H1 (cell line): ENCODE measurements at places on chromosomes 4 and X. TPM values are rescaled to one million over a fixed set of nuclear protein-coding genes. Genes with fewer than 3 reads are reported as not detected.

DNA sequence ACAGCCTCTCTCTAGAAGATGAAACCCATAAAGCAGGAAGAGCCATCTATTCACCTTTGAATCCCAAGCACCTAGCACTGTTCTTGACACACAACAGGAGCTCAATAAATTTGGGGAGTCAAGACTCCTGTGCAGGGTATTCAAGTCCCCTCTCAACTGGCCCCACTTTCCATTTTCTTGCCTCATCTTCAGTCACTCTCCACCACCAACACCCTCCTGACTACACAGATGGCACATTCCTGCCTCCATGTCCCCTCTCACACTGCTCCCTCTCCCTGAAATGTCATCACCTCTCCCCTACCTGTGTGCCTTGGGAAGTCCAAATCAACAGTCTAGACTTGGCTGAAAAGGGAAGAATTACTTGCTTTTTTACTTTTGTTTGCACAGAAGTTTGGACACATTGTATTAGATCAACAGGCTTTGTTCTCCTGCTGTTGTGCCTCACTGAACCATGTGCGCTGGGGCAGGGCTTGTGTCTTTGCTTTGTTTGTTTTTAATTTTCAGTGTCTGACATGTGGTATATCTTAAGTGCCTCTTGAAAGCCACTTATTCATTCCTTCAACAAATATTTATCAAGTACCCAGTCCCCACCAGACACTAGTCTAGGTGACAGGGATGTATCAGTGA lies 85.1 kb downstream of the APBB2 start:
- no peak for DNase-seq

- DNase-seq = no peak
Observed at GRCh38 chr4:123575291-123575690, 178.7 kb downstream of the SPRY1 start.

DNA sequence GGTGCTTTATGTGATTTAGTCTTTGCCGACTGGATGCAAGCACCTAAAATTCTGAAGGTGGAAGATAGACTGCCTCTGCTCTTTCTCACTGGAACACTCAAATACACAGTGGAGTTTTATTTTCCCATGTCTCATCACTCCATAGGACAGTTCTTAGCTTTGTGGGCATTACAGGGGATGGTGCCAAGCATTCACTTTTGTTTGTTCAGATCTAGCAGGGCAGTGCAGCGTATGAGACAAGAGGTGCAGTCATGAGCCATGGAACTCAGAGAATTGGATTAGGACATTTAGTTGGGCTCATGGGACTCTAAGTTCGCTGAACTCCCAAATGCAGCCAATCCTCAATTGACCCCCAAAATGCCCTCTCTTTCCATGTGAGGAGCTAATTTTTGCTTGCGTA lies 1136.9 kb upstream of the PRKX start:
- DNase-seq = no peak

MXD4 gene
- total RNA-seq = 20.8 and 24.6 TPM in 2 replicates

- DNase-seq = no peak
Observed at GRCh38 chr4:165787516-165788274, 85.3 kb upstream of the TLL1 start.

DNA sequence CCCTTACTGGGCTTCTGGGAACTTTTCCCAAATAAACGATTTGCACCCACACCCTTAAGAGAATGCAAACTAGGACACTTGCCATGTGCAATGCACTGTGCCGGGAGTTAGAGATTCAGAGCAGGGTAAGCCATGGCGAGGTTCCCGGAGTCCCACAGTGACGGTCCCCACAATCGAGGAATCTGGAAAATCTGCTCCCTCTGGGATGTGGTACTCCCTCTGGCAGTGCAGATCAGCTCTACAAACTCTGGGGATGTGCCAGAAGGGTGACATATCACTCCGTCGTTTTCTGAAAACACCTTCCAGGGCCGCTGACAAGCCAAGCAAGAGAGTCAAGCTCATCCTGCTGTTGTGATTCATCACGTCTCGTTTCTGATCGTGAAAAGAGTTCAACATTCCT lies 537.5 kb downstream of the BCOR start:
- DNase-seq = no peak

DNA sequence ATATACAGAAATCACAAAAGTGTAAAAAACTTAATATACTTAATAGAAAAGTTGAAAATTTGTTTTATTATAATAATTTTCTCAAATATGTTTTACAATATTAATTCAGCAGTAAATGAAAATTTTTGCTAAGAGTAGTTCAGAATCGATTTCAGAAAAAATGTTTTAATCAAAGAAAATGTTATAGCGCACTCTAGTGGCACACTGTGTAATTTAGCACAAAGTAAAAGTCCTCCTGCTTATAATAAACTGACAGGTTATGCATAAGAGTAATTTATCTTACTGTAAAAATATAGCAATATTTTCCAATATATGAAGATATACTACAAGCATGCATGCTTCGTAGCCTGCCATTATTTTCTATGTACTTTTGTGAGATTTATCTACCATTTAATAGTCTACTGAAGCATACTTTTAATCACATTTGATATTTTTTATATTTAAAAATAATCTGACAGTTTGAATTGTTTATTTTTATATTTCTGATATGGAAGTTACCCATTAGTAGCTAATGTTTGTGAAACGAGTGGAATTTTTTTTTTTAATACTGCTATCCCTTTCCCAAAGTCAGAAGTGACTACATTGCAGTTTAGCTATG lies 217.9 kb upstream of the KLHL4 start:
- no peak for DNase-seq

MAGEA2 gene
- total RNA-seq = not detected in 2 replicates

DNA sequence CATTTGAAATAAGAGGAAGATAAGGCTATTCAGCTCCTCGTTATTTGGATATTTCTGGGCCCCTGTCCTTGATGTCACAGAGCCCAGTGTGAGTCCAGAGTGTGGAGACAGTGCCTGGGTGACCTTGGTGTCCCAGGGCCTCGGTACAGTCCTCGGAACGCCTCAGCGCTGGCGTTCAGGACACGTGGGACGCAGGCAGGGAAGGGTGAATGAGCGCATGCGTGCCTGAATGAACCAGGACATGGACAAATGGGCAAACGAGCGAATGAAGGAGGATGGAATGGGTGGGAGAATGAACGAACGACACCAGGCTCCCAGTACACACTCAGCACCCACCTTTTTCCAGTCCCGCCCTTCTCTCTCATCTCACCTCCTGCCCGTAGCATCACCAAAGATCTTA lies 44.2 kb downstream of the EVC start:
- peak; percentile 19 for DNase-seq

PHEX gene
- 0.11 and 0.15 TPM in 2 replicates for total RNA-seq

KLB gene
- total RNA-seq = not detected in 2 replicates

CT45A3 gene
- total RNA-seq = not detected in 2 replicates

DNA sequence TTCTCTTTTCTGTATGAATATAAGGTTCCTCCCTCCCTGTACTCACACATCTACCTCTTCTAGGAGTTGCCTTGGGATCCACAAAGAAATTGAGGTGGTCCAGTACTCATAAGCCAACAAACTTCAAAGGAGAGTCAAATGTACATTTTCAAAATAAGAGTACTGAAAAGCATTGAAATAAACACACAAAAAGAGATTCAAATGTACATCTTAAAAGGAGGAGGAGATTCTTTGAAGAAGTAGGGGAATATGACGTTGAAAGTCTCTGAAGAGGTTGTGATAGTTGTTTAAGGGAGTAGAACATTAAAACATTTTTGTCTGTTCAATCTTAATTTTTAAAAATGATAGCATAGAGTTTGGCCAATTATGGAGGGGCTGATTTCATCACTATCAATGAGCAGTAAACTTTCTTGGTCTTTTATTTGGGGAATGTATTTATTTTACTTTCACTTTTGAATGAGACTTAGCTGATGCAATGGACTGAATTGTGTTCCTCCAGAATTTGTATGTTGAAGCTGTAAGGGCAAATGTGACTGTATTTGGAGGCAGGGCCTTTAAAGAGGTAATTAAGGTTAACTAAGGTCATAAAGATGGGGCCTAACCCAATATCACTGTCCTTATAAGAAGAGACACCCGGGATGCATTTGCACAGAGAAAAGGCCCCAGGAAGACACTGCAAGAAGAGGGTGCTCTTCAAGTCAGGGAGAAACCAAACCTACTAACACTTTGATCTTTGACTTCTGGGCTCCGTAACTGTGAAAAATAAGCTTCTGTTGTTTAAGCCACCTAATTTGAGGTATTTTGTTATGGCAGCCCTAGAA lies 226.3 kb upstream of the PGRMC2 start:
- DNase-seq = no peak

DNA sequence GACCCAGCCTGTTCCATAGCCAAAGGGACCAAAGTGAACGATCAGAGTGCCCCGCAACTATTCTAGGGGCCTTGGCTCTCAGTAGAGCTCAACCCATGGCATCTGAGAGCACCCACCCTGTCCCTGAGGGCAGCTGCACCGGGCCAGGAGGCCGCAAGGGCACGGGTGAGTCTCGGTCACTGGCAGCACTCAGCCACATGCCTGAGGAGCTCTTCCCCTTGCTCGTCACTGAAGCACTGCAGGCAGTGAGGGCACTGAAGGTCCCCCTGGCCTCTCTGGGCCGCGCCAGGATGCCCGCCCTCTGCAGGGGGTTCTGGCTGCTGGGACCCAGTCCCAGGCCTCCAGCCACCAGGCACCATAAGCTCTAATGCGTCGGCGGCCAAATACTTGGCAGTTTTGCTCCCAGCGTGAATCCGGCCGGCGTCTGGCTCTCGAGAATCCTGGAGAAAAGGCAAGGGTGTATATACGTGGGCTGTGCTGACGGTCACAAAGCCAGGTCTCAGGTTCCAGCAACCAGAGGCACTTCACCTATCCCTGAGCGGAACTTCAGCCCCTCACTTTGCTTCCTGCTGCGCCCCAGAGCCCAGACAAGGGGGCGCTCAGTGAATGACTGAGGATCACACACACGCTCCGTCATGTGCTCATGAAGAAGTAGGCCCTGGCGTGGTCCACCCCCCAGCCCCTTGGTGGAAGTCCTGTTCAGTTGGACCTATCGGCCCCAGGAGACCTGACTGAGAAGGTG lies 13.9 kb downstream of the TNIP2 start:
- no peak for DNase-seq

GRCh38 chr4:15742637-15743036 lies 35.5 kb upstream of the CD38 start:
- DNase-seq = no peak

FAM120C gene
- 8.1 and 8.6 TPM in 2 replicates for total RNA-seq

ENOX2 gene
- 10.9 and 12.3 TPM in 2 replicates for total RNA-seq

DNA sequence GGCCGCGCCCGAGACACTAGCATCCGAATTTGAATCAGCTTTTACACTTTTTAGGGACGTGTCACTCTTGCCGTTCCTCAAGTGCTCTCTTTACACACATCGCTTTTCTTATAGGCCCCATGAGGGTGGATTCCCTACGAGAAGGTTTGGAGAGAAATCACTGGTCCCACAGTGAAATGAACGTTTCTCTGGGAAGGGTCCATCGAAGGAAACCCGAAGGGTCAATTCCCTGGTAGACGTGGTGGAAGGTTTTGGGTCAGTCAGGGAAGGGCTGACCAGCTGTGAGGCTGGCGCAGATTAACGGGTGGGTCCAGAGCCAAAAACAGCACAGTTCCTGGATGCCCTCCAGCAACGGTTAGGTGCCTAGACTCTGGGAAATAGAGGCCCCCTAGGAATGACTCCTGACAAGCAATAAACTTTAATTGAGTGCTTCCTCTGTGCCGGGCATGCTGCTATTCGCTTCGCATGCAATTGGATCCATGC lies 35.9 kb downstream of the ETDC start:
- no peak for DNase-seq

USP17L13 gene
- total RNA-seq = not detected in 2 replicates

DNA sequence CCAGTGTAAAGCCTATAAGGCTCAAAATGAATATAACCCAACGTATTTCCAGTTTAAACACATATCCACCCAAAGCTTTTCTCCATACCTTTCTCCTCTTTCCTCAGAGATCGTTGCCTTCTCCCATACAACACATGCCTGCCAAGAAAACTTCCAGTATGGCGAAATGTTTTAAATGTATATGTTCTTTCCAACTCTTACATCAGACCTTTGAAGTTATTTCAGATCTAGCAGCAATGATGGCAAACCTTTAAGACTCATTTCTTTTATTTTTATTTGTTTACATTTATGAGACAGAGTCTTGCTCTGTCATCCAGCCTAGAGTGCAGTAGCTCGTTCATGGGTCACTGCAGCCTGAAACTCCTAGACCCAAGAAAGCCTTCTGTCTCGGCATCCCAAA lies 265.4 kb downstream of the BMPR1B start:
- no peak for DNase-seq

DNA sequence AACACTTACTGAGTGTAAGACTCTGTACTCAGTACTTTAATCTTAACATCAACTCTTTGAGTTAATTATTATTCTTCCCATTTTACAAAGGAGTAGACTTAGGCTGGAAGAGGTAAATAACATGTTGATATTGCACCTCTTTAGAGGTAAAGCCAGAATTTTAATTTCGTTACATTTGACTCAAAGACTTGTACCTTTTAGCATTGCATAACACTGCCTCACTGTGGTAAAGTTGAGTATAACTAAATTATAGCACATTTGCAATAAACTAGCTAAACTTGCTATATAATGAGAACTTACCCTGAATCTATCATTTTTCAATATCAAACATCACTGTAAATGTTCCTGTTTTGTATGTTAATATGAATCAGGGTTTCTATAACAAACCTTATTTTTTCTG lies 218.5 kb downstream of the PRR32 start:
- DNase-seq = no peak

- no peak for DNase-seq
Observed at GRCh38 chr4:69977582-69977981, 12.1 kb upstream of the CSN2 start.

- DNase-seq = no peak
Observed at GRCh38 chrX:155715141-155715540, 102.4 kb upstream of the TMLHE start.

SLITRK4 gene
- total RNA-seq = 8.1 and 8.2 TPM in 2 replicates

DNA sequence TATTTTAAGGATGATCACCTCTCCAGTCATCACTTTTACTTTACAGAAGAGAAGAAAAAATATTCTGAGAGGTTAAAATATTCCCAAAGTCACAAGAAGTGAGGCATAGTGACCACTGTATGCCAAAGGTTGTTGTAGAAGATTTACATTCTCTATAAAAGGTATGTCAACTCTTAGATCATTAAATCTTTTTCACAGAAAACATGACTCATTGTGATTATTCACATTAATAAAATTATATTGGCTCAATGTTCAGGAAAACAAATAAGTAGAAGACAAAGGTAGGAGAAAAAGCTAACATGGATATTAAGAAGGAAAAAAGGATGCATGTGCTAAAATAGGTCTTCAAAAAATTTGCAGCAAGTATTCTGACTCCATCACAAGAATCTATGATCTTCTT lies 82.0 kb downstream of the ADAMTS3 start:
- no peak for DNase-seq

GRCh38 chr4:147901916-147902315 lies 170.0 kb downstream of the ARHGAP10 start:
- no peak for DNase-seq

GLRB gene
- 0.54 and 1.1 TPM in 2 replicates for total RNA-seq

MAMLD1 gene
- 0.09 and 0.11 TPM in 2 replicates for total RNA-seq

AADAT gene
- total RNA-seq = 7.7 and 9.2 TPM in 2 replicates

GRCh38 chr4:112083587-112084347 lies 61.5 kb upstream of the FAM241A start:
- DNase-seq = no peak

AMBN gene
- not detected in 2 replicates for total RNA-seq

TMEM156 gene
- not detected in 2 replicates for total RNA-seq
